GM12878 (cell line): ENCODE measurements at places on chromosomes 7 and 10. TPM values are rescaled to one million over a fixed set of nuclear protein-coding genes. Genes with fewer than 3 reads are reported as not detected.

DNA sequence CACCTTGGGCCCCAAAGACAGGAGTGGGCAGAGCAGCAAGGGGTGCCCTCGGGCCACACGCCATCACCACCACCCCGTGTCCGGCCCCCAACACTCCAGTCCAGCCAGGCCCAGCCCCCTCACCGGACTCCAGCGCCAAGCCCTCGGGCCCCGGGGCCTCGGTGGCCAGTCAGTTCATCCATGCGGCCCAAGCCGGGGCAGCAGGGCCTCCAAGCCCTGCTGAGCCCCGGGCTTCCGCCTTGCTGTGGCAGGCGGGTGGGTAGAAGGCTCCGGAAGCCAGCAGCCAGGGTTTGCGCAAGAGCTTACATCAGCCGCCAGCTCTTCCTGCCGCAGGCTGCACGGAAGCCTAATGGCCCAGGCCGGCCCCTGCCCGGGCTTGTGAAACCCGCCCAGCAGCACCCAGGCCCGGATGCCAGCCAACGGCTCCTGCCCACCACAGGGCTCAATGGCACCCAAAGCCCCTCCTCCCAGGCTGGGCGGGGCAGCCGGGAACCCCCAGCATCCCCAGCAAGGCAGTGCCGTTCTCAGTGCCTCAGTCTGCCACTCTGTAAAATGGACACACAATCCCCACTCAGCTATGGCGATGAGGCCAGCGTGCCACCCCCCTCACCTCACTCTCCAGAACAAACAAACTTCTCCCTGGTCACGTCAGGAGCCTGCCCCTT, 26.5 kb downstream of the TNRC18 start:
- H3K27ac ChIP-seq, result peak overlapping the region; percentile 88
- DNase-seq, result peak; percentile 77
- H3K4me1 ChIP-seq, result peaks cover 5% of the 10 kb centered on the region; the same call in 1 of the 2 replicates
- H3K4me3 ChIP-seq, result peak overlapping the region; percentile 96
- peaks cover 4% of the 10 kb centered on the region; the same call in 1 of the 2 replicates for H3K36me3 ChIP-seq

GRCh38 chr7:128352153-128352537, 8.4 kb upstream of the RBM28 start:
- peaks cover 10% of the 10 kb centered on the region for H3K27me3 ChIP-seq
- H3K4me3 ChIP-seq, result no peak overlapping the region
- no peak overlapping the region for H3K27ac ChIP-seq
- H3K36me3 ChIP-seq, result no peaks in the 10 kb centered on the region
- DNase-seq, result no peak

DNA sequence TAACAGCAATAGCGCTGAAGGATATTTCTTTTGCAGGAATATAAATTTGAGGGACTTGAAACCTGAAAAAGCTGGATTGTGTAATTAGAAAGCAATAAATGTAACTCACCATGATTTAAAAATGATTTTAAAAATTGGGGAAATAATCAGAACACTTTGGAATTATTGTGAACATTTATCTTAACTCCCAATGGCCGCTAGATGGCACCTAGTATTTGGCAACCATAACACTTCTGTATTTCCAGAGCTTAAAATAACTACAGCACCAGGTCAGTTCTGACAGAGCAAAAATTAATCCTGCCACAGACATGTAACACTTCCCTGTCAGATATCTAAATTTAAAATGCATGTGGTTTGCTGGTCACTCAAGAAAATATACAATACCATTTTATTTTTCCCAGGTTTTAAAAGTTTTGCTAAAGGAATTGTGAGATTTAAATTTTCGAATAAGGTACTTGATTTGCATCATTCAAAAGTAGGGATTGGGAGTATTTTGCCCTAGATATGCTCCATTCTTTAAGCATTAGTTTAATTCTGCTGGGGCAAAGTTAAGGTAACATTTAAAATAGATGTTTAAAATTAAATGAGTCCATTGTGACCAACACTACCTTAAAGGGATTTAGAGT, 144.5 kb downstream of the PPP1R3A start:
- H3K27ac ChIP-seq, result no peak overlapping the region
- H3K4me3 ChIP-seq, result no peak overlapping the region
- no peaks in the 10 kb centered on the region for H3K36me3 ChIP-seq
- H3K27me3 ChIP-seq, result no peaks in the 10 kb centered on the region
- DNase-seq, result no peak

DNA sequence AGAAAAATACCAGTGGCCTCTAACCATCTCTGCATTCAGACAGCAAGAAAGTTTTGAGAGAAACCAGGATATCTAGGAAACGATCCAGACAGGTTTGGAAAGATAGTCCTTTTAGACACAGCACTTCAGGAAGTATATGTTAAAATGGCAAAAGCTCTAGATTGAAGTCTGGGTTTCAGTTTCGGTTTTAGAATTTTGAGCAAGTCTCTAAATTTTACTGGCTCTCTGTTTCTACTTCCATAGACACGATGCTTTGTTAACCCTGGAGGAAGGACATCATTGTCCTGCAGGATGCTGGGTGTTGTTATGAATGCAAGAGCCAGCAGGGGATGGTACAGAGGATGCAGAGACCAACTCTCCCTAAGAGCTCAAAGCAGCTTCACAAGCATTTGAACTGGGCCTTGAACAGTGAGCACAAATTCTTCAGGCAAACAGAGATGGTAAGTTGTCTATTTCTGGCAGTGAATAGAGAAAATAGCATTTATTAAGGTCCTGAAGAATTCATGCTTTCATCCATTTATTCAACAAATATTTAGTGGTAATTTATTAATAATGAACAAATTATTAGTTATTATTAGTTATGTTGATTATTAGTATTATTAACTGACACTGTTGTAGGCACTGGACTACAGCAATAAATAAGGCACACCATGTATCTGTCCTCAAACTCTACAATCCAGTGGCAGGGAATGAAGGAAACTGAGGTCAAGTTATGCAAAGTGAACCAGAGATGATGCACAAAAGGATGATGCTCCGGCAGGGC, 152.7 kb upstream of the NRP1 start:
- H3K27ac ChIP-seq, result no peak overlapping the region
- H3K36me3 ChIP-seq, result no peaks in the 10 kb centered on the region
- H3K4me1 ChIP-seq, result no peaks in the 10 kb centered on the region
- no peaks in the 10 kb centered on the region for H3K27me3 ChIP-seq
- DNase-seq, result no peak

GRCh38 chr10:78763651-78764395, 304.9 kb upstream of the ZMIZ1 start:
- no peaks in the 10 kb centered on the region for H3K36me3 ChIP-seq
- no peak overlapping the region for H3K4me3 ChIP-seq
- peaks cover 10% of the 10 kb centered on the region for H3K4me1 ChIP-seq
- DNase-seq, result no peak
- H3K27ac ChIP-seq, result no peak overlapping the region

GRCh38 chr10:124062390-124062789, 31.0 kb downstream of the CHST15 start:
- peaks cover 15% of the 10 kb centered on the region for H3K4me1 ChIP-seq
- peaks cover 2% of the 10 kb centered on the region; the same call in 1 of the 2 replicates for H3K27me3 ChIP-seq
- H3K27ac ChIP-seq, result no peak overlapping the region
- DNase-seq, result no peak
- H3K36me3 ChIP-seq, result no peaks in the 10 kb centered on the region

DNA sequence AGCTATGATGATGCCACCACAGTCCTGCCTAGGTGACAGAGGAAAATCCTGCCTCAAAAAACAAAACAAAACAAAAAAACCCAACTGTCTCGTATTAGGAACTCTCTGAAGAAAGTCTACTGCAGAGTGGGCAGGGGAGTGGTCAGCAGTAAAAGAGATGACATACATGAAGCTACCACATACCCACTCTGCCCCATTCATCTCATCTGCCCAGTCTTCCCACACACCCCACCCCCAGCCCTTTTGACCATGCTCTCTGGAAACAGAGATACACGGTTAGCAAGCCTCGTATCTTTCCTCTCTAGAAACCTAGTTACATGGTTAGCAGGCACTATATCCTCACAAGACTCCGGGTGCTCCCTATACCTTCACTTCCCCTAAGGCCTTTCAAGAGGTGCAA, 8.3 kb downstream of the SLC37A3 start:
- no peaks in the 10 kb centered on the region for H3K36me3 ChIP-seq
- no peak for DNase-seq

- DNase-seq, result no peak
- H3K36me3 ChIP-seq, result no peaks in the 10 kb centered on the region
- no peaks in the 10 kb centered on the region for H3K4me1 ChIP-seq
- H3K27me3 ChIP-seq, result no peaks in the 10 kb centered on the region
These were observed 162.3 kb downstream of the SEM1 start for GRCh38 chr7:96547371-96547811.

- H3K4me1 ChIP-seq, result no peaks in the 10 kb centered on the region
- H3K27me3 ChIP-seq, result no peaks in the 10 kb centered on the region
- no peaks in the 10 kb centered on the region for H3K36me3 ChIP-seq
- no peak overlapping the region for H3K27ac ChIP-seq
These were observed 41.9 kb downstream of the DGKI start for GRCh38 chr7:137804836-137805235.

Gene HDAC9
- 0.92 and 1.9 TPM in 2 replicates for total RNA-seq

Gene MUC3A
- 0.10 and 0.24 TPM in 2 replicates for total RNA-seq
